ENCODE measurements at places on chromosomes 2 and 18.

DNA sequence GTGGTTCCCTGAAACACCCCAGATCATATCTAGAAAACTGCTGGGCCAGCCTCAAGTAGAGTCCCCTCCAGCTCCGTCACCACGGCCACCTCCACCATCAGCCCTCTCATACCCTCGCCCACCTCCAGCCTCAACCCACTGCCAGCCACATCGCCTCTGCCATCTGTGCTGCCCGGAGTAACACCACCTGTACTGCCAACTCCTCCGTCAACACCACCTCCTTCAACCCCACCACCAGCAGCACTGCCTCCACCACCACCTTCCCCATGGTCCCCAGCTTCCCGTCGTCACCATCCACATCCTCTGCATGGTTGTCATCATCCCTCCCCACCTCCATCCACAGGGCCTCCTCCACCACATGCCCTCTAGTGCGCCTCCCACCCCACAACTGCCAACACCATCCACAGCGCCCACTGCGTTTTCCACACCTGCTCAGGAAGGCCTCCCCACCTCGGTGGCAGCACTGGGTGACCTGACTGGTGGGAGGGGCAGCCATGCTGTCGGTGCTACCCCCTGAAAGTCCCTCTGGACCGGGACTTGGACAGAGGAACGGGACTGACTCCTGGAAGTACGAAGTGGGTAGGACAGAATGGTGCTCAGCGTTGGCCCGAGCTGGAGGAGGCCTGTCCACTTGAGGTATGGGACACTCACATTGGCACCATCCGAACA, 1.6 kb downstream of the SNED1 start:
- DNase-seq, result no peak

GRCh38 chr2:30706534-30707303, 100.5 kb downstream of the CAPN13 start:
- peak; percentile 39 for DNase-seq

GRCh38 chr18:48293954-48294898, 115.0 kb downstream of the ZBTB7C start:
- DNase-seq, result no peak

DNA sequence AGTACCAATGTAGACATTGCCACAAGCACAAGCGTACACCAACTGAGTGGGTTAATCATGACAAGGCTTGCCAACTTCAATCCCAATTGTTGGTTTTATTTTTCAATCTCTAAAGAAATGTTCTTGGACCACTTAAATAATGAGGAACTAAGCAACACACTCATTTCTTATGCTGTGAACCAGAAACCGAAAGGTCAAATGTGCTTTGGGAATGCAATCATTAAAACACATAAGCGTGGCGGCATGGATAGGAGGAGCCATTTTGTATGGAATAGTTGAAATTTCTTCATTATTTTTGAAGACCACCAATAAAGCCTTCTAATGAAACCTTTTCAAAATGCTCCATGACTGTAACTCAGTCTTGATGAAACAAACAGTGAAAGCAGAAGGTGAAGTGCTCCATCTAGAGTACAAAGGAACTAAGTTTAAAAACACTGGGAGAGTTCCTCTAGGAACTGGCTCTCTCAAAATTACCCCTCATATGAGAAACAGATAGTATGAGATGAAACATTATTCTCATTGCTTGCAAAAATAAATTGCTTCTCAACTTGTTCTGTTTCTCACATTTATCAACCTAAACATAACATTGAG, 113.2 kb upstream of the CHST9 start:
- peak; percentile 3 for DNase-seq

DNA sequence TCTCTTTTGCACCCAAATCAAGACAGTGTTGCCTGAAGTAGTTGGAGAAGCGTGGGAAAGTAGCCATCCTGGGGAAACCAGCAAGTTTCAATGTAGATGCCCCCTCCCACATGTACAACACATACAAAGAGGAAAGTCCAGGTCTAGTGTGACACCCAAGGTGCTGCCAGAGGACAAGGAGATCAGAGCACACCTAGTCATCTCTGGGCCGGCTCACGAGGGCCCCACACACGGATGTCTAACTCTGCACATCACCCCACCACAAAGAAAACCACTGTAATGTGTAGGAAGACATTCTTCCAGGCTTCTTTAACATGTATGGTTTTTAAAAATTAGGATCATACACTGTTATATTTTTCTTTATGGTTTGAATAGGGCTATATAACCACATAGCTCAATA, 21.6 kb downstream of the PARD6G start:
- no peak for DNase-seq

DNA sequence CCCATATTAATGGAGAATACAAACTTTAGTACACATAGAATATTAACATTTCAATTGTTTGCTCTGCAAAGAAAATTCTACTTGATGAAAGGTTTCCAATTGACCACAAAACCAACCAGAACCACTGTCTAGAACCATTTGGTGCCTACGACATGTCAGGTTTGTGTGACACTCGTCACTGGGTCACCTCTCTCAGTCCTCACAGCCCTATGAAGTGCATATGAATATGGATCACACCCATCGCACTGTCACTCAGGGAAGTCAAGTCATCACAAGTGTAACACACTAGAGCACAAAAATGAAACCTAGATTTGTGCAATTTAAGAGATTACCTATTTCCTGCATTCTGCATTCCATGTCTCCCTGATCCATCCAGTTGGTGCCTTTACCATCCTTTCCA, 43.7 kb downstream of the PTPN2 start:
- no peak for DNase-seq

DNA sequence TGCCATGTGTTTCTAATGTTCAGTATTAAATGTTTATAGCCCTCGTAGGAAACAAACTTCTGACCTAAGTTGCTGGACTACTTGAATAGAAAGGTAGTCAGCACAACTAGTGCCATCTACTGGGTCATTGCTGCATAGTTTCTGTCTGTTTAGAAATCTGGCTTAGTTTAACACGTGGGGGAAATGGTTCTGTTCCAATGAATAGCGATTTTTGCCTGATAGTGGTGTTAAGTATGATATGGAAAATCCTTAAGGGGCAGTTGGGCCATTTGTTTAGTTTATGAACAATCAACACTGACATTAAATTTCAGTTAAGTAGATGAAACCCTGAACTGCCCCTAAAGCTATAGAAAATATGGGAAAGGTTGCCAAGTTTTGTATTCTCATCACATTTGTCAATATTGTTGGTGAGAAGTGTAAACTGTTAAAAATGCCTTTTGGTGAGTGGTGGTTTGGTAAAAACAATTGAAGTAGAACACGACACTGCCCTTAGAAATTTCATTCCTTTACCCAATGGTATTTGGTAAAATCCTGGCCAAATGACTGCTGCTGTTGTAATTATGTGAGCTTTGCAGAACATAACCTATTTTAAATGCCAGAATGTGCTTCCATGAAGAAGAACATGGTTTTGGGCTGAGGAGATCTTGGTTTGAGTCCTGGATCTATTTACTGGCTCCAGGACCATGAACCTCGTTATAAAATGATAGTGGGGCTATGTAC, 13.2 kb downstream of the NABP1 start:
- peak; percentile 55 for DNase-seq

- DNase-seq, result no peak
These were observed 20.3 kb downstream of the ANKRD30B start for GRCh38 chr18:14768241-14768640.

DNA sequence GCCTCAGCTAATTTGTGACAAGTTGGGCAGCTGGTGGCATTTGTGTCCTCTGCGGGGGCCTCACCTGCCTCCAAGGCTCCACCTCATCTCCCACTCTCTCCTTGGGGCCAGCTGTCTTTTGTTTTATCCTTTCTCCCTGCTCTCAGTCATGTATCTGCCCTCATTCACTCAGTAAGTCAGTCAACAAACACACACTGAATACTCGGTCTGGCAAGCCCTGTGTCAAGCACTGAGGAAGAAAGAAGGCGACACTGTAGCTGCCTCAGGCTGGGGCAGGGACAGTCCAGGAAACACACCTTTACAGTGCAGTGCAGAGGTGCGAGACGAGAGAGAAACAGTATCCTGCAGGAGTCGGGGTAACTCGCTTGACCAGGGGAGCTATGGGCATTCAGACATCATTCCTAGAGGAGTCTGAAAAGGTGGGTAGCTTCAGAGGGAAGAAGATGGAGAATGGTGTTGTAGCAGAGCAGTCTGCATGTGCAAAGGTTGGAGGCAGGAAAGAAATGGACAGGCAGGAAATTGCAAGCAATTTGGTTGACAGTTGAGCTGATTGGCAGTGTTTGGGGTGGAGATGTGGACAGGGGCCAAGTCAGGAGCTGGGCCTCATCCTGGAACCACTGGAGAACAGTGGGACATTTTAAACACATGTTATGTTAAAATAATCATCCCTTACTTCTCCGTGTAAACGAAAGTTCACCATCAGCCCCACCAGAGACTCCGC, 34.9 kb downstream of the SCTR start:
- no peak for DNase-seq

DNA sequence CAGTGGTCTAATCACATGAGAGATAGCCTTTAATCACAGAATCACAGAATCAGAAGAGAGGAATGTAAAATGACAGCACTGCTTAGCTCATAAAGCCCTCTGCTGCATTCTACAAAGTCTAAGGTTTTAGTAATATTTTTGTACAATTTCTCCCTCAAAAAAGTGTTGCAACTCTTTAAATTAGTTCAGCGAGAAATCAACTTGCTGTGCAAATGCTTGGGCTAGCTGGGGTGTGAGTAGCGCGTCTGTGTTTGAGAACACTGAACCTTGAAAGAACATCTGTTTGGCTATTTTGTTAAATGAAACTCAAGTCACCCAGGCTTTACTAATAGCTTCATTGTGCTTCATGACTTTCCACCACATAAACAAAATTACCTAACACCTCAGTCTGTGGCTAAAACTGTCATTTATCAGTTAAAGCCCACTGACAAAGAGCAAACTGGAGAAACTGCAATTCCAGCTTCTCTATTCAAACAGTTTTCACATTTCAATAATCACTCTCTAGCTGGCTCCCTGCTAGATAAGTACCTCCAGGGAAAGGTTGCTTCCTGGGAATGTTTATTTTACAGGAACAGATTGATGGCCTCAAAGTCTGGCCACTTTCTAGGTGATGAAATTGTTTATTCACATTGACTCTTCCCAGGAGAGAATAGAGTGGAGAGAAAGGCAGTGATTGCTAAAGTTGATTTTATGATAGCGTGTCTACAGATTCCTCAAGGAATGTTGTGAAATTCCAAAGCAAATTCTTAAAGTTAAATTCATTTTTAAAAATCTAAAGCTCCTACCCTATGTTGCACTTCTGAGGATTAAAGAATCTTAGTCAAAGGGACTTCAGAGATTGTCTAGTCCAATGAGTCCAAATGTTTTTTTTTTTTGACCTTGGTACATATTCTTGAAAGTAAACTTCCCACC, 36.0 kb upstream of the STAT1 start:
- DNase-seq, result no peak

DNA sequence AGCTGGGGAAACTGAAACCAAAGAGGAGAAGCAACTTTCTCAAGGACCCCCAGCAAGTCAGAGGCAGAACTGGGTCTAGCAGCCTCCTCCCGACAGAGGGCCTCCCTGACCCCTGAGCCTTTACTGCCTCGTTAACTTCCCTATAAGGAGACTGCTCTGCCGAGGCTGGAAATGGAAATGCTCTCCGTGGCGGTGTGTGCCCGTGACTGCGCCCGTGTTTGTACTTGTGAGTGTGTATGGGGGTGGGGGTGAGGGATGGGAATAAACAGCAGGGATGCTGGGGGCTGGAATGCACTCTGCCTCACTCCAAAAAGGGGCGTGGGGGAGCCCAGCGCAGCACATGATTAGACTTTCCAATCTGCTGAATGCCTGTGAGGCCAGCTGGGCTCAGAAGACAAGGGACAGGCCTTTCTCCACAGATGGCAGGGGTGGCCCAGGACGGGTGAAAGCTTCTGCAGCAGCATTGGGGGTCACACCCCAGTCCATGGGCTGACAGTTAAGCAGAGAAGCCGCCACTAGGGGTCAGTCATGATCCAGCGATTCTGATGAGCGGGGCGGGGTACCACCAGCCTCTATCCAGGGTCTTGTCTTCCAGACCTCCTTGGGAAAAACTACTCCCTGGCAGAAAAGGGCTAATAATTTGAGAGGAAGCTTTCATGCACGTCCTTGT, 26.8 kb downstream of the MPHOSPH10 start:
- DNase-seq, result peak; percentile 34

DNA sequence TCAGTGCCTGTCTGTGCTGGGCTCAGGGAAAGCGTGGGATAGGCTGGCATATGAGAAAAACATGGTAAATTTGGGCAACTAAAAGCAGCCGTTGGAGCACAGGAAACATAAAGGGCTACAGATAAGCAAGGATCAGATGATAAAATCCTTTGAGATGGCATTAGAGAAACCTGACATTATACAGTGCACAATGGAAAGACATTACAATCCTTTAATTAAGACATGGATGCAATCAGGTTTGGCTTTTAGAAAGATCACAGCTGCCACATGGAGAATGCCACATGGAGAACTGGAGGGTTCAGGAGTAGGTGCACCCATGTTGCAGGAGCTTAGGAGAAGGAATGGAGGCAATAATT, 117.3 kb downstream of the CDC42EP3 start:
- no peak for DNase-seq

- no peak for DNase-seq
These were observed 191.2 kb downstream of the IRS1 start for GRCh38 chr2:226608451-226608850.

DNA sequence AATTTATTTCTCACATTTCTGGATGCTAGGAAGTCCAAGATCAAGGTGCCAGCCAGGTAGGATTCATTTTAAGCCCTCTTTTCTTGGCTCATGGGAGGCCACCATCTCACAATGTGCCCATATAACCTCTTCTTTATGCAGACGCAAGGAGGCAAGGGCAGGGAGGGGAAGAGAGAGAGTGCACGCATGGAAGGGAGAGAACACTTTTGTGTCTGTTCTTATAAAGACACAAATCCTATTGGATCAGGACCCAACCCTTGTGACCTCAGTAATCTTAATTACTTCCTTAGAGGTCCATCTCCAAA, 32.5 kb downstream of the CMPK2 start:
- DNase-seq, result no peak

DNA sequence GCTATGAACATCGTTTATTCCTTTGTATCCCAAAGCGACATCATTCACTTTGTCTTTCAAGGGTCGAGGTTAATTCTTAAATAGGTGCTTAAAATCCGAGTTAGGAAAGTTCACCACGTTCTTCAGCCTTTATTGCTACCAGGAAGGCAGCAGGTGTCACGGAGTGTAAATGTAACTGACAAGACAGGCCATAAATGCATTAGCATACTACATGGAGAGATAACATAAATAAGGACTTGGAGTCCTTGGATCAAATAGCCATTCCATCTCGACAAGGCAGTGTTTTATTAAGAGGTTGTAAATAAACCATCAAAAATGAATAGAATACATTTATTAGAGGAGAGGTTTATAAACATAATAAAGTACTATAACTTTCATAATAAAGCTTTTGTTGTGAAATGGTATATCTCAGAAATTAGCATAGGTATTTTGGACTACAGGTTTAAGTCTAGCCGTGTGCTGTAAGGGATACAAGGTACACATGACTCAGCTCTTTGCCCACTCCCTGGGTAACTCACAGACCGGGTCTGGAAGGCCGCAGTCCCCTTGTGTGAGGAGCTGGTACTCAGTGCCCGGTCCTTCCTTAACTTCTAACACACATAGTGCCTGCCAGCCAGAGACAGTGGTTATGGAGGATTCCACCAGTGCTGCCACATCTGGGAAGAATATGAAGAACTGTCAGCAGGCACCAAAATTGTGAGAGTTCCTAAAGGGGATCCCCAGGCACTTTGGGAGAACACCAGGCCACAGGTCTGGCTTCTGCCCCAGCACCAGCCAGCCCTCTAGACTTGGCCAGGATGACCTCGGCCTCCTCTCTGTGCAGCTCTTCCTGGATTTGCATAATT, 29.4 kb downstream of the CAPN13 start:
- DNase-seq, result no peak
